Body of pancreas (tissue), 4 donors: ENCODE measurements at places on chromosomes 5 and 9. TPM values are rescaled to one million over a fixed set of nuclear protein-coding genes. Genes with fewer than 3 reads are reported as not detected.

The ACTBL2 gene
- total RNA-seq, result not detected

The PCDHB10 gene
- 1.3 TPM for total RNA-seq

GRCh38 chr9:69718218-69718617, 41.6 kb downstream of the PTAR1 start:
- H3K27me3 ChIP-seq, result no peaks in the 10 kb centered on the region
- DNase-seq, result no peak
- H3K4me1 ChIP-seq, result no peaks in the 10 kb centered on the region
- H3K27ac ChIP-seq, result no peak overlapping the region

DNA sequence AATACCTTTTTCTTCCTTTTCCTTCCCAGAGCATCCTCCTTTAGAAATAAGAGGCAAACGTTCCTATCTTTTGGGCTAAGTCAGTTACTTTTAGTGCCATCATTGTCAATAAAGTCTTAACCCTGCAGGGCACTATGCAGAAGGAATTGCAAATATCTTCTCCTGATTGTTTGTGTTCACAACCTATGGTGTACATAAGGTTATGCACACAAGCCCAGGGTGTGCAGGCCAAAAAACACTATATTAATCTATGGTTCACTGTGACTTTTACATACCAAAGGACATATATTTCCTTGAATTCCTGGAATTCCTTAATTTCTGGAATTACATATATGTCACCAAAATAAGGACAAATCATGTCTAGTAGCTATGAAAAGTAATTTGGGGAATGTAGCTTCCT, 493.5 kb downstream of the MTRR start:
- no peaks in the 10 kb centered on the region for H3K36me3 ChIP-seq
- no peaks in the 10 kb centered on the region for H3K4me1 ChIP-seq
- H3K27me3 ChIP-seq, result no peaks in the 10 kb centered on the region
- H3K27ac ChIP-seq, result no peak overlapping the region
- DNase-seq, result no peak

DNA sequence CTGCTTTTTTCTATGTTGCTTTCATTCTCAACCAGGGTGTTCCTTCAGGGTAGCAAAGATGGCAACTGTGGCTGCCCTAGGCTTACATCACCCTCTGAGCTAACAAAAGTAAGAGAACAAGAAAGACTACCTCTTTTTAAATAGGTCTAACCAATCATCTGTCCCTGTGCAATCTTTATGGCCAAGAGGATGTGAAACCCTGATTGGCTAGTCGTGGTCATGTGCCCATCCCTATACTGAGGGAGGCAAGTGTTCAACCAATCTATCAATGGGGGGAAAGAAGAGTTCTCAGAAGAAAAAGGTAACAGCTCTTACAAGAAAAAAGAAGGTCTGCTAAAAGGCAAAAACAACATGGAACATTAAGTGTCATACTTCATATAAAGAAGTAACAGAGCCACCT, 11.7 kb upstream of the SNCAIP start:
- DNase-seq, result no peak
- no peak overlapping the region for H3K4me3 ChIP-seq
- H3K4me1 ChIP-seq, result no peaks in the 10 kb centered on the region
- no peaks in the 10 kb centered on the region for H3K27me3 ChIP-seq

- H3K36me3 ChIP-seq, result no peaks in the 10 kb centered on the region
- peaks cover 30% of the 10 kb centered on the region for H3K4me1 ChIP-seq
- peak overlapping the region; percentile 88 for H3K27ac ChIP-seq
- H3K4me3 ChIP-seq, result peak overlapping the region; percentile 92
Measured at GRCh38 chr5:159207686-159208513, 1.5 kb downstream of the RNF145 start.

- DNase-seq, result no peak
- H3K27me3 ChIP-seq, result no peaks in the 10 kb centered on the region
- H3K27ac ChIP-seq, result no peak overlapping the region
- no peaks in the 10 kb centered on the region for H3K4me1 ChIP-seq
Measured at GRCh38 chr5:135445306-135445985, 1.7 kb downstream of the DCANP1 start.

- H3K4me3 ChIP-seq, result no peak overlapping the region
- no peaks in the 10 kb centered on the region for H3K36me3 ChIP-seq
- DNase-seq, result no peak
- H3K27ac ChIP-seq, result no peak overlapping the region
Measured at GRCh38 chr9:93952784-93953495, 2.2 kb downstream of the BARX1 start.

DNA sequence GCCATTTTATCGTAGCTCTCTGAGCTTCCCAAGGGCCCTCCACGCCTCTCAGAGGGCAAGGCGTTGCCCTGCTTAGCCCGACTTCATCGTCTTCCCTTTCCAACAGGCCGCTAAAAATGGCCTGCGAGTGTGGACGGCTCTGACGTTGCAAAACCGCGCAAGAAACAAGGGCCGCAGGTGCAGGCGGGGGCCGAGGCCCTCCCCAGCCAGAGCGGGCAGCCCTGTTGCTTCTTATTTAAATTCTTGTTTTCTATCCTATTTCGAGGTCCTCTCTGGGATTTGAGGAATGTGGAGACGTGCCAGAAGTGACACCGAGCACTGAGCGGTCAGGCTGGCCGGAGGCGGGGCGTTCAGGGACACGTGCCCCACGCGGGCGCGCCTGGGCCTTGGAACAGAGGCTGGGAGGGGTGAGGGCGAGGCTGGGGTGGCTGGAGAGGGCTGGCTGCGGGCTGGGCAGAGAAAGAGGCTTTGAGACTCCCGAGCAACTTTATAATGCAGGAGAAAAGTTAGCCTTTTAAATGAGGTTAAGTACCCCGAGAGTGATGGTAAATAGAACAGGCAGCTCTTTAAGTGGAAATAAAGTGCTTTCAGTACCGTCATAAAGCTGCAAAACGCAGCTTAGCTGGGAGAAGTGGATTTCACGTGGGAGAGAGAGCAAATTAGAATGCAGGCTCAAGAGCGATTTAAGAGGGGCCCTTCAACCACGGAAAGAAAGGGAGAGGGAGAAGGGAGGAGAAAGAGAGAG, 243.6 kb downstream of the AUH start:
- no peaks in the 10 kb centered on the region for H3K27me3 ChIP-seq
- peak; percentile 78 for DNase-seq
- peak overlapping the region; percentile 34 for H3K27ac ChIP-seq
- H3K4me3 ChIP-seq, result no peak overlapping the region
- H3K36me3 ChIP-seq, result no peaks in the 10 kb centered on the region

- H3K27me3 ChIP-seq, result no peaks in the 10 kb centered on the region
- H3K4me1 ChIP-seq, result no peaks in the 10 kb centered on the region
Measured at GRCh38 chr5:171221916-171222315, 87.1 kb upstream of the TLX3 start.

GRCh38 chr5:1087428-1087827, 24.4 kb downstream of the SLC12A7 start:
- no peak overlapping the region for H3K27ac ChIP-seq
- H3K4me3 ChIP-seq, result no peak overlapping the region
- peaks cover 12% of the 10 kb centered on the region for H3K4me1 ChIP-seq
- no peaks in the 10 kb centered on the region for H3K36me3 ChIP-seq
